Lung (tissue), 17 donors: ENCODE measurements at places on chromosomes 16 and 17.

GRCh38 chr16:9279291-9280068 lies 188.0 kb downstream of the HAPSTR1 start:
- DNase-seq: no peak

DNA sequence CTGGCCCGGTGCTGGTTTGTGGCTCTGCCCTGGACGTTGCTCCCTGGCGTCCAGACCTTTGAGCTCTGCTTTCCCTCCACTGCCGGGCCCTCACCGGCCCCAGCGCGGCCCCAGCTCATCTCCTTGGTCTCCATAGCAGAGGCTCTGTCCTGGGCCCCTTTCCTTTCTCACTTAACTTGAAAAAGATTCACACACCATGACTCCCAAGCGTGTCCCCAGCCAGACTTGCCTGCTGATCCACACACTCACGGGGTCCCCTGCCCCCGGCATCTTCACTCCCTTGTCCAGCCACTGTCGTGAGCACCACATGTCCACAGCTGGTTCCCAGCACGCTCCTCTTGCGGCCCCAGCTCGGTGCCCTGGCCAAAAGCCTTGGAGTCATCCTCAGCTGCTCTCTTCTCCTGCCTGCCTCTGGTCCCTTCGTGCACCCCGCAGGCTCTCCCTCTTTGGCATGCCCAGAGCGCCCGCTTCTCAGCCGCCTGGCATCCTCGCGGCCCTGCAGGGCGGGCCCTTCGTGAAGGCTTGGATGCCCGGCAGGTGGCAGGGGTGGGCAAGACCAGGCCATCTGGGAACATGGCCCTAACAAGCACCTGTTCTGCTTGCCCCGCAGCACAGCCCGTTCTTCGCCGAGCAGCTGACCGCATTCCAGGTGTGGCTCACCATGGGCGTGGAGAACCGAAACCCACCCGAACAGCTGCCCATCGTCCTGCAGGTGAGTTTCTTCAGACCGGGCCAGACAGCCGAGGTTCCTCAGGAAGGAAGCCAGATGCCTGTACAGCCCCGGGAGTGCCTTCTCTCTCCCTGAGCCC lies 145.6 kb upstream of the CHMP6 start:
- DNase-seq: no peak

GRCh38 chr16:56332464-56333079 lies 92.8 kb downstream of the AMFR start:
- DNase-seq: peak; percentile 39

DNA sequence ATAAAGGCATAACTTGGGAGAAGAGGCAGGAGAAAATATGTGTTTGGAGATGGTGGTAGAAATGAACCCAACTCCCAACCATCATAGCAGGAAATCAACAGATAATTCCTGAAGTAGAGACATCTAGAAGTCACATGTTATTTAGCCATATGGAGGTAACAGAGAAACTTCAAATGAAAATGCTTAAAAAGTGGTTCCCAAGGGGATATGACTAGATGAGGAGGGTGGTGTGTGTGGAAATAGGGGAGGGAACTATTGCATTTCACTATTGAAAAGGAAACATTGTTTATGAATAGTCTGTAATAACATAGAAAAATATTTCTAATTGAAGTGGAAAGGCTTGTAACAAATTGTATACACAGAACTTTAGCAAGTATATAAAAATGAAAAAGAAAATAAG lies 412.0 kb downstream of the SHISA9 start:
- no peak for DNase-seq

GRCh38 chr17:3915581-3915994 lies 677 bp downstream of the P2RX1 start:
- peak; percentile 79 for DNase-seq

DNA sequence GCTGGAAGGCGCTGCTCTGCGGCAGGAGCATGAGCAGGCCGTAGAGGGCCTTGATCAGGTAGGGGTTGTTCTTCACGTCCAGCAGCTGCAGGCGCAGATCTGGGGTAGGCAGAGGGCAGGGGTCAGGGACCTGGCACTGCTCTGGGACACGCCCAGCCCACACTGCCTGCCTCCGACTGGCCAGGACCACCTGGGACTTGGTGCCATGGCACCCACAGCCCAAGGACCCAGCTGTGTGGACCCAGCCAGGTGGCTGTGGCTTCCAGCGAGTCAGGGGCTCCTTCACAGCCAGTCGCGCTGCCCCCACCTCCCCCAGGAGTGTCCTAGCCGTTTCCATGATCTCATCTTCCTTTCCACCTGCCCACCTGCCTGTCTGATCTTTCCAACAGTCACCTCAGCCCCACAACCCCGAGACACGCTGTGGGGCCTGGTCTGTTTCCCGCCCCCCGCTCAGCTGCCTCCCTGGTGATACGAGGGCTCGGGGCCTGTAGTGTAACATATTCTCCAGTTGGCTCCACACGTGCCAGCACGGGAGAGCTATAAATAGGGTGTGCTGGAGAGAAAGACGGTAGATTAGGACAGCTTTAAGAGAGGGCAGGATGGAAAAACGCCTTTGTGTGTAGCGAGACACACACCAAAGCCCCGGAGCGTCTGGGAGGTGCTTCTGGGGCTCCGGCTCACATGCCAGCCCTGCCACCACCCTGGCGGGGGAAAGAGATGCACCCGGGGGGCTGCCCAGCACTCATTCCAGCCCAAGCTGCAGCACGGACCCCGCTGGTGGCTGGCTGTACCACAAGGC lies 7.2 kb upstream of the MTSS2 start:
- peak; percentile 76 for DNase-seq

GRCh38 chr16:30122604-30123160 lies 338 bp downstream of the MAPK3 start:
- peak; percentile 68 for DNase-seq

DNA sequence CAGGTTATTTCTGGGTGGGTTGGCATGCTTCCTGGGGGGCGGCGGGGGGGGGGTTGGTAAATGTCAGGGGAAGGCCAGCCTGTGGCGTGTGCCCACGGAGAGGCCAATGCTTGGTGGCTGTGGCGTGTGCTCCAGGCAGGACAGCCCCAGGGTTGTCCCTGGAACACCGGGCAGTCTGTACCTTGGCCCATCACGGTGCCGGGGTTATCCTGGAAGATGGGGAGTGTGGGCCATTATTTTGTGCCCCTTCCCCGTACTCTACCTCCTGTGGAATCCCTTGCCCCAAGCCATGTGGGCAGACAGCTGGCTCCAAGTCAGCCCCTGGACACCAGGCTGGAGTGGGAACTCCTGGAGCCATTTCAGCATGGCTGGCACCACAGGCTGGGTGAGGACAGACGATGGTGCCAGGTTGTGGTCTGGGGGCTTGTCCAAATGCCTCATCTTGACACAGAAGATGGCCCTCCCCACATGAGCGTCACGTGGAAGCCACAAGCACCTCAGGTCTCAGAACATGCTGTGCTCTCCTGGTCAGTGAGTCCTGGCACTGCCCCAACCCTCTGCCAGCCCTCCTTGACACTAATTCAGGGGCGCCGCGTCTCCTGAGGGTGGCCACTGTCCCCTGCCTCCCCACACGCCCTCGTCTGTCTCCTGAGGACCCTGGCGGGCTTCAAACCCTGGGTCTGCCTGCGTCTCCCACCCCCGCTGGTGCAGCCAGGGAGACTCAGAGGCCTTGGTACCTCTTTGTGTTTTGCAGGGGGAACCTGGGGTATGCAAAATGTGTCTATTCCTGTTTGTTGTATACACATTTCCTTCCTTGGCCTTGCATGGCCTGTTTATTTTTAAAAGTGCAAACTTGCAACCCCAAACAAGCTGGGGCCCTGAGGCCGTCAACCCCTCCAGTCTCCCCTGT lies 4.3 kb downstream of the SLC16A3 start:
- DNase-seq: no peak

DNA sequence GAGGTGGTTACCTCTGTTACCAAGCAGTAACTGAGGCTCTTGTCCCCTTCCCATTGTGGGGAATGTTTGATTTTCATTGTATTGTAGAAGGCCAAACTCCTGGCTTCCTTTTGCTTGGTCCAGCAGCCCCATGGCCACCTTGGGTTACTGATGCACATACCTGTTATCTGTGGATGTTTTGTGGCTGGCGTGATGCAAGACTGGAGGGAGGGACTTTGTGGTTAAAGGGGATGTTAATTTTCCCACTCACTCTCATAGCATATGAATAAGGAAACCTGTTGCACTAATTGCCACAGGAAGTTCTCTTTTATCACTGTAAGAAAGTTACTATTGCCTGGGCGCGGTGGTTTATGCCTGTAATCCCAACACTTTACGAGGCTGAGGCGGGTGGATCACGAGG lies 168.6 kb upstream of the HS3ST4 start:
- no peak for DNase-seq

GRCh38 chr17:75638893-75639292 lies 5.7 kb downstream of the SMIM5 start:
- no peak for DNase-seq

DNA sequence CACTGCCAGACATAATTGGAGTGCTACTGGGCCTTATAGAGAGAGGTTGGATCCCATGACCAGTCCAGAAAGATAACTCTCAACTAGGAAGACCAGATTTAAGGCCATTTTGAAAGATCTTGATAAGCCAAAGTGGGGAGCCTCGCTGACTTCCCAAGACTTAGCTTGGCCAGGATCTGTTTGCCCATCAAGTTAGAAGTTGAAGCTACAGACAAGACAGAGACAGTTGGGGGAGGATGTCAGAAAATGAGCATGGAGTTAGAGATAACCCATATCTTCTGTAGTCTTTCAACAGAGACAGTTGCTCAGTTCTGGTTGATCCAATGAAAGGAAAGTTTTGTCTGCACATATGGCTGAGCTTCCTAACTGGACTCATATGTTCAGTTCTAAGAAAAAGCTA lies 267.4 kb downstream of the HS3ST3A1 start:
- no peak for DNase-seq

- peak; percentile 32 for DNase-seq
Observed at GRCh38 chr16:11224096-11224893, 31.7 kb downstream of the SOCS1 start.

- no peak for DNase-seq
Observed at GRCh38 chr16:85281181-85281580, 168.9 kb upstream of the CIBAR2 start.

DNA sequence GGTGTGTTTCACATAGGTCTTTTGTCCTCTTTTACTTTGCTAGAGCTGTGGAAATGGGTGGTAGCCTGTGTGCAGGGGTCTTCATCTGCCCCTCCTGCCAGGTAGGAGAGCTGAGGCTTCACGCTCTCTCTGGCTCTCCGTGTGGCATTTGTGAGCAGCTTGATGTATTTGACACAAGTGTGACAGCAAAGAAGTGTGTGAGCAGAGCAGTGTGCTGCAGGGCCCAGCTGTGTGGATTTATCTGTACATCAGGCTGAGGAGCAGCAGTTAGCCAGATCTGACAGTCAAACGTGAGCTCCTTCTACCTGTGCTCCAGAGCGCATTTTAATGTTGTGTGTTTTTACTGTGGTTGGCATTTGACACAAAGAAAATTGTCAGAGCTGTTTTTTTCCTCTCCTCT lies 101.8 kb downstream of the FTO start:
- no peak for DNase-seq

DNA sequence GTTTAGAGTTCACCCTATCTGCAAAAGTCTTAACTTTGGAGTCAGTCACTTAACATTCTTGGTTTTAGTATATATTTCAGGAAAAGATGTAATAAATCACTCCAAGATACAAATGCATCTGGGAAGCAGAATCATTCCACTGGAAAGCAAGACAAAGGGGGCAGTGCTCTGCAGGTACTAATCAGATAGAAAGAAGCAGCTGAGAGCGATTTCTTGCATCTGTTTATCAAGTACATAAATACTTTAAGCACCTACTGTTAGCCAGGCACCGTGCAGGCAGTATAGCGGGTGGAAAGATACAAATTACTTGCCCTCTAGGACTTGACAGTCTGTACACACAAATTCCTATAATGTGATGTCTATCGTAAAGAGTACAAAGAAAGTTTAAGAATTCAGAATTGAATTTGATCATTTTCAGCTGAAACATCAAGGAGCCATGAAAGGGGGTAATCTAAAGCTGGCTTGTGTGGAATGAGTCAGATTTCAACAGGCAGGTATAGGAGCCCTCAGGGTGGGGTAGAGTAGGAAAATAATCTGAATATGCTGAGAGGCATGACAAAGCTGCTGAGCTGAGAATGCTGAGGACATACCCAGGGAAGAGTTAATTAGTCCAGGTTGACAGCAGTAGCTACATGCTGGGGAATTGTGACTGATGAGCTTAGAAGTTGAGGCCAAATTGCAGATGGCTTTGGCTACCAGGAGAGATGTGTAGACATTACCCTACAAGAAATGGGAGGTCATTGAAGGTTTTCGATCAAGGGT lies 110.2 kb downstream of the CA10 start:
- DNase-seq: no peak

DNA sequence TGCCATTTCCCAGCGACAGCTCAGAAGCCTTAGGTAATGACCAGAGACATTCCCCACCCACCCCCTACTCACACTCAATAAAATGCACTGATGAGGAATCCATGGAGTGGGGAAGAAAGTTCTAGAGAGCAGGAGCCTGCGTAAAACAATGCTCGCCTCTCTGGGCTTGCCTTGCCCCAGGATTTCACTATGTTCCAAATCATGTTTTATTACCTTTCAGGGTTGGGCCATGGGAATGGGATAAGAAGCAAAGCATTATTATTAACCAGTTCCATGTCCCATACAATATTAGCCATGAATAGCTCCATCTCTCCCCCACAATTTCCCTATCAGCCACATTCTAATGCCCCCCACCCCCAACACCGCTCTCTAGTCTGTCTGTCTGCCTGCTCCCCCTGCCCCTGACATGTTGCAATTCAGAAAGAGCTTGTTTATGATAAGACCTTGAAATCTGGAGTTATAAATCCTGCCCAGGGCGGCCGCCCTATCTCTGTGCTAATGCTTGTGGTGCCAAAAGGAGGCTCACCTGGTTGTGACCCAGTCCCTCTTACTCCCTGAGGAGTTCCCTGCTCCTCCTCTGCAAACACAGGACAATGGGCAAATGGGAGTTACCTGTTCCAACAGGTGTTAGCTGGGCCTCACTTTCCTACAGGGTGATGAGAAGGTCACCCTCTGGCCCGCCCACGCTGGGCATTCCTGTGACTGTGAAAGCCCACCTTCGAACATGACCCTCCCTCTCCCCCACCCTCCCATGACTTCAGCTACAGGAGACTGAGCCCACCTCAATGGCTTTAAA lies 28.0 kb upstream of the DDX52 start:
- DNase-seq: no peak

DNA sequence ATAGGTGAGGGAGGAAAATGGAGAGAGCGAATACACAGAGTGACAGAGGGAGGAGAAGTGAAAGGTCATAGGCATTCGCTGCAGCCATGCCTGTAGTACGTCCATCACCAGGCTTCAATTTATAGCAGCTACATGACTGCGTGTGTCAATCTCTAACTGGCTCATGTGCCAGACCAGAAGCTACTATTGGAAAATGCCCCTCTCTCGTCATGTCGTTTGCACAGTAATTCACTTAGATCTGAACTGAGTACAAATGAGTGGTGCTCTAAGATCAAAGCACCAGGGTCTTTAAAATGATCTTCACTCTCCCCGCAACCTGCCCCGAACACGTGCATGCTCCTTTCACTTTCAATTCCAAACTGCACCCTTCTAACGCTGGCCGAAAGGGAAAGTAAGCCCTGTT lies 51.3 kb downstream of the ADCY9 start:
- peak; percentile 25 for DNase-seq

- DNase-seq: peak; percentile 38
Observed at GRCh38 chr17:28118362-28118761, 75.9 kb downstream of the NLK start.

- DNase-seq: no peak
Observed at GRCh38 chr17:17190188-17190587, 15.9 kb downstream of the PLD6 start.

- DNase-seq: no peak
Observed at GRCh38 chr17:65204001-65204400, 66.8 kb downstream of the RGS9 start.

- peak; percentile 41 for DNase-seq
Observed at GRCh38 chr17:48718761-48719641, 3.3 kb downstream of the PRAC1 start.
